ENCODE measurements at places on chromosomes 1 and 21. TPM values are rescaled to one million over a fixed set of nuclear protein-coding genes. Genes with fewer than 3 reads are reported as not detected.

The CD34 gene
- 0.02 TPM for total RNA-seq

The TMPRSS15 gene
- total RNA-seq = not detected

The HSD11B1 gene
- 0.91 TPM for total RNA-seq

The SYCP1 gene
- not detected for total RNA-seq

The TRABD2B gene
- total RNA-seq = not detected

The ADGRL2 gene
- total RNA-seq = 0.05 TPM

The NHLH1 gene
- total RNA-seq = 0.44 TPM

The XCL1 gene
- 46.7 TPM for total RNA-seq

The RYR2 gene
- total RNA-seq = 0.03 TPM

The FAM72B gene
- total RNA-seq = 41.1 TPM

The AIM2 gene
- total RNA-seq = 17.3 TPM

The BCAR3 gene
- total RNA-seq = 0.96 TPM

The UBE4B gene
- total RNA-seq = 30.4 TPM

The EMC1 gene
- 49.0 TPM for total RNA-seq

The NOS1AP gene
- total RNA-seq = not detected

The SLC44A3 gene
- total RNA-seq = not detected

The FCN3 gene
- total RNA-seq = not detected

The C21orf58 gene
- total RNA-seq = 48.4 TPM

The ETV3L gene
- not detected for total RNA-seq

The CTTNBP2NL gene
- total RNA-seq = 2.8 TPM

The GPR52 gene
- 2.2 TPM for total RNA-seq

The RBM11 gene
- 0.84 TPM for total RNA-seq

The CFAP141 gene
- not detected for total RNA-seq

The MYOG gene
- total RNA-seq = not detected

The AADACL3 gene
- not detected for total RNA-seq

The OR2AK2 gene
- not detected for total RNA-seq

The CSF3R gene
- total RNA-seq = not detected

The BOLA1 gene
- 24.4 TPM for total RNA-seq

The CYP2J2 gene
- 2.2 TPM for total RNA-seq

The IRF6 gene
- 1.3 TPM for total RNA-seq

The HJV gene
- not detected for total RNA-seq

All from activated CD8-positive, alpha-beta memory T cell treated with anti-CD3 and anti-CD28 coated beads, Interleukin-2, amount 10 ng/mL, durations not matched to agents 7 days and 5 days (primary cell).